ENCODE measurements at places on chromosomes 12 and 14. TPM values are rescaled to one million over a fixed set of nuclear protein-coding genes. Genes with fewer than 3 reads are reported as not detected.
A peak's percentile ranks its signal among the peaks of the same experiment; 100 is the strongest.

- no peak for DNase-seq
Measured at GRCh38 chr12:68378872-68379606, 46.9 kb upstream of the MDM1 start.

CLECL1 gene
- not detected for total RNA-seq

DNA sequence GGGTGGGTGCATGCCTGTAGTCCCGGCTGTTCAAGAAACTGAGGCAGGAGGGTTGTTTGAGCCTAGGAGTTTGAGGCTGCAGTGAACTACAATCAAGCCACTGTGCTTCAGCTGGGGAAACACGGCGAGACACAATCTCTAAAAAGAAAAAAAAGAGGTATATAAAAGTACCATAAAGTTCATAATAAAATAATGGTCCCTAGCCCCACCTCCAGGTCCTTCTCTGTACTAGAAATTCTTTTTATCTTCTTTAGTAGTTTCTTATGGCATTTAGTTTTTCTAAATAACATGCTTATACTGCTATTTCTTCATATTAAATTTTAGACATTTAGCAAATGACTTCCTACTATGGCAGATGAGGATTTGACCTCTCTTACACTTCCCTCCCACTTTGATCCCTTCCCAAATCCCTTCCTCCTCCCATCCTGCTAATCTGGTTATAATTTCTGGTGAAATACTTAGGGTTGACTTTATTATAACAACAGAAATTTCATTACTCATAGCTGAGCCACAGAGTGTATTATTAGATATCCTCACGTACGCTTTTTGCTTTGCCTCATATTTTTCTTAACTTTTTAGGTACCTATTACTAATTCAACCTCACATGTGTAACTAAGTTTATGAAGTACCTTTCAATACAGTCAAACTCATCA is 94.7 kb downstream of the SLC41A2 start:
- DNase-seq = no peak

DNA sequence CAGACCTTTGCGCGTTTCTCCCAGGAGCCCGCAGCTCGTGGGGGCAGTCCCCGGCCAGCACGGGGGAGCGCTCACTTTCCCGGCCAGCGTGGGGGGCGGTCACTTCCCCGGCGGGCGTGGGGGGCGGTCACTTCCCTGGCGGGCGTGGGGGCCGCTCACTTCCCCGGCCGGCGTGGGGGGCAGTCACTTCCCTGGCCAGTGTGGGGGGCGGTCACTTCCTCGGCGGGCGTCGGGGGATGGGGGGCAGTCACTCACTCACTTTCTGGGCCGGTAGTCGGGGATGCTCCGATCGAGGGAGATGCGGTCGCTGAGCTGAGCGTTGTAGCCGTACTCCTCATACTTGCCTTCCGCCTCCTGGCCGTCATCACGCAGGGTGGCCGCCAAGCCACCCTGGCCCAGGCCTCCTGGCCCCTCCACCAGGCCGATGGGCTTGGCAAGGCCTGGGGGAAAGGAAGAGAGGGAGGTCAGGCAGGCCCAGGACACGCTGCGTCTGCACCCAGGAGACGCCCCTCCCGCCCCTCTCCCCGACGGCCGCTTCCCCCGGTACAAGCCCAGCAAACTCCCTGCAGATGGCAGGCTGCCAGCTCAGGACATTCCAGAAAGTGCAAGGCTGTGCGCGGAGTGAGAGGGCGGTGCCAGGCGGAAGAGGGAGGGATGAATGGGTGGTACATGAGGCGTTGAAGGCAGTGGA is 43.3 kb downstream of the GALNT9 start:
- peak; percentile 66 for DNase-seq

DNA sequence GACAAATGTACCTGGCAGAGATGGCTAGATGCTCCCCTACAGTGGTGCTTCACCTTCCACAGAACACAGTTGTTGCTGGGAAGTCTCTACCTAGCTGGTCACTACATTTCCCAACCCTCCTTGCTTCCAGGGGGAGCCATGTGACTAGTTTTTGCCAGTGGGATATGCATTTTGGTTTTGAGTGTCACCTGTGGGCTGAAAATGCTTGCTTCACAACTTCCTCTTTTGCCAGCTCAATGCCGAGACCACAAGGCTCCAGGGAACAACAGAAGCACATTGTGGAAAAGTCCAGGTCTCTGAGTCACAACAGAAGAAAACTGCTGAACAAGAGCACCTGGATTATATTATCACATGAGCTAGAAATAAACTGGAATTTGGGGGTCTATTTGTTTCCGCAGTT is 48.5 kb upstream of the ARHGAP5 start:
- DNase-seq = no peak

DNA sequence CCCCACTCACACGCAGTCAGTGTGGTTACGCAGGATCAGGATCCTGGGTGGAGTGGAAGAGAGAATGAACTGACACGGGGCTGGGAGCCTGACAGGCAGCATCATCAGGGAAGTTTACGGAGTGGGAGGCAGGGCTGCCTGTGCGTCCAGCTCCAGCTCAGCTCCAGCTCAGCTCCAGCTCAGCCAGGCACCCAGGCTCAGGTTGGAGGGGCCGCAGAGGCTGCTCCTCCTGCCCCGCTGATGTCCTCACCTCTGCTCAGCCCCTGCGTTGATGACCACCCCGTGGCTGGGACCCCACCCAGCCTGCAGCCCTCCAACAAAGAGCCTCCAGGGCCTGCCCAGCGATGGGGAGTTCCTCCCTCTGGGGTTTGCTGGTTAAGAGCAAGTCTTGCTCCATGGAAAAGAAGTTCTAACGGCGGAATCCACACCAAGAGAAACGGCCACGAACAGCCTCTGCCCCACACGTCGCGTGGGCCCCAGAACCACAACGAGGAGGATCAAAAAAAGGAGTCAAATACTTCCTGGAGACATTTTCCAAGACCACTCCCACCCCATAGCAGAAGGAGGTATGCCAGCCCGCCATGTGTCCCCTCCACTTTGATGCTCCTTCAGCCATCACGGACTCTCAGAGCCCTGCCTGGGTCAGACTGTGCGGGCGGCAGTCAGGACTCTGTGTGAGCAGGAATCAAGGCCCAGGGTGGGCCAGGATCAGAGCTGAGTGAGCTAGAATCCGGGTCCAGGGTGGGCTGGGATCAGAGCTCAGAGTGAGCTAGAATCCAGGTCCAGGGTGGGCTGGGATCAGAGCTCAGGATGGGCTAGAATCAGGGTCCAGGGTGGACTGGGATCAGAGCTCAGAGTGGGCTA is 17.7 kb upstream of the C14orf180 start:
- no peak for DNase-seq

GRCh38 chr12:5661811-5662210 is 229.9 kb downstream of the NTF3 start:
- DNase-seq = no peak

GALNT9 gene
- 0.35 TPM for total RNA-seq

C12orf54 gene
- total RNA-seq = not detected

DNA sequence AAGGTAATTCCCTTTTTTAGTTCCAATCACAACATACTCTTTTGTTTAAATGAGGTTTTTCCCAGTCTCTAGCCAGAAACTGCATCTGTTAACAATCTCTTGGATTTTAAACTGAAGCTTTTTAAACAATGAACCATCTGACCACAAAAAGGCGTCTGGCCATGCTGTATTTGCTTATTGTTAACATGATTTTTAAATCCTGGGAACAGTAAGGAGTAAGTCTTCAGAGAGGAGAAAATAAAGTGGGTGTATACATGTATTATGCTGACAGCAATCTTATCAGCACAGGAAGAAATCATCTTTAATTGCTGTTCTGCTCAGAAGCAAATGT is 106.2 kb downstream of the DAAM1 start:
- DNase-seq = no peak

DNA sequence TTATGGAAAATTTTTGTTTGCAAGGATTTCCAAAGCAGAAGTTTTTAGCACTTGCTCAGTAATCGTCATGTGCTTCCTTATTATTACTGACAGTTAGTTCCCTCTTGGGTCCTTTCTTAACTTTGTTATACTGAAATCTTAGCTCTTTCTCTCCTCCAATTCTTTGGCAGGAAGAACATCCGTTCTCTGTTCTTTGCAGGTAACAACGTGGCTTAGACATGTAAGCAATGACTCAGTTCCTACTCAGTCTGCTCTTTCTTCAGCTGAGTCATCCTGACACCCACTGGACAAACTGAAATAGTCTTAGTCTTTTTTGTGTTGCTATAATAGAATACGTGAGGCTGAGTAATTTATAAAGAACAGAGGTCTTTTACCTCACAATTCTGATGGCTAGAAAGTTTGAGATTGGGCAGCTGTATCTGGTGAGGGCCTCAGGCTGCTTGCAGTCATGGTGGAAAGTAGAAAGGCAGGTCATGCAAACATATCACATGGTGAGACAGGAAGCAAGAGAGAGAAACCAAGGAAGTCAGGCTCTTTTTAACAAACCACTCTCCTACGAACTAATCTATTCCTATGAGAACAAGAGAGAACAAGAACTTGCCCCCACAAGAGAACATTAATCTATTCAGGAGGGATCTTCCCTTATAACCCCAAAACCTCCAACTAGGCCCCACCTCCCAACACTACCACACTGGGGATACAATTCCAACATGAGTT is 49.2 kb downstream of the TESPA1 start:
- no peak for DNase-seq

DNA sequence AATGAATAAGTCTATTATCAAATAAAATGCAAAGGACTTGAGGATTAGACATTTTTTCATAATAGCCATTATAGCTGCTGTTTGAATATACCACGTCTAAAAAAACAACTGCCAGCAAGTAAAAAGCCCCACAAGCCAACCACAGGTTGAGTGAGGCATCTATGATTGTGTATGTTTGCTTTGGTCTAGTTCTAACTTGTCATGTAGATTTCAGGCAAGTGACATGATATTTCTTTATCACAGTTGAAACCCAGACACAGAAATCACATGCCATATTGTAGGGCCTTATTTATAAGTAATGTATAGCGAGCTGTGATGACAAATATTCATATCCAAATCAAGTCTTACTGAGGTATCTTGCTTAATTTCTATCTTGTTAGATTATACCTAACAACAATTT is 225.8 kb downstream of the EMP1 start:
- no peak for DNase-seq

SMARCD1 gene
- 152 TPM for total RNA-seq

- peak; percentile 41 for DNase-seq
Measured at GRCh38 chr12:92539976-92540781, 162.6 kb upstream of the PLEKHG7 start.

GRCh38 chr14:91482263-91483013 is 27.7 kb downstream of the PPP4R3A start:
- no peak for DNase-seq
